ENCODE measurements at places on chromosomes 5 and 9.

DNA sequence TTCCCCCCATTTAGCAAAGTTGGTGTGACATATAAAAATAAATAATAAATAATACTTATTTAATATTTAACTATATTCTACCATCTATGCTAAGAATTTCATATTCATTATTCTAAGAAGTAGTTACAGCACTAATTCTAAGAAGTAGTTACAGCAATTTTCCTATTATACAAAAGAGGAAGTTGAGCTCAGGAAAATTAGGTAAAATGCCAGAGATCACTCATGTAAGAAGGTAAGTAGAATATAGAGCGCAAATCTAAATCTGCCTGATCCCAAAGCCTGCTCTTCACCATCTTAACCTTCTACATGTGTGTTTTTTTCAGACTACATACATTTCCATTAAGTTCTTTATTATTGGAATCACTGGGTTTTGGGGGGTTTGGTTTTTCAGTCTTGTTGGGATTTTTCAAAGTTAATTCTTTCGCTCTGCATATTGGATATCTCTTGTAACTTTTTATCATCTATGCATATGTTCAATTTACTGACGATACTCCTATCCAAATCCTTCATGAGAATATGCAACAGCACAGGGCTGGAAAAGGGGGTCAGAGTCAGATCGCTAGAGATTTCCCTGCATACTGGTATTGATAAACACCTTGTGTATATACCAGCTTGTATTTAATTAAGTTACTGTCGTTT is 852.1 kb downstream of the MAT2B start:
- DNase-seq: no peak

DNA sequence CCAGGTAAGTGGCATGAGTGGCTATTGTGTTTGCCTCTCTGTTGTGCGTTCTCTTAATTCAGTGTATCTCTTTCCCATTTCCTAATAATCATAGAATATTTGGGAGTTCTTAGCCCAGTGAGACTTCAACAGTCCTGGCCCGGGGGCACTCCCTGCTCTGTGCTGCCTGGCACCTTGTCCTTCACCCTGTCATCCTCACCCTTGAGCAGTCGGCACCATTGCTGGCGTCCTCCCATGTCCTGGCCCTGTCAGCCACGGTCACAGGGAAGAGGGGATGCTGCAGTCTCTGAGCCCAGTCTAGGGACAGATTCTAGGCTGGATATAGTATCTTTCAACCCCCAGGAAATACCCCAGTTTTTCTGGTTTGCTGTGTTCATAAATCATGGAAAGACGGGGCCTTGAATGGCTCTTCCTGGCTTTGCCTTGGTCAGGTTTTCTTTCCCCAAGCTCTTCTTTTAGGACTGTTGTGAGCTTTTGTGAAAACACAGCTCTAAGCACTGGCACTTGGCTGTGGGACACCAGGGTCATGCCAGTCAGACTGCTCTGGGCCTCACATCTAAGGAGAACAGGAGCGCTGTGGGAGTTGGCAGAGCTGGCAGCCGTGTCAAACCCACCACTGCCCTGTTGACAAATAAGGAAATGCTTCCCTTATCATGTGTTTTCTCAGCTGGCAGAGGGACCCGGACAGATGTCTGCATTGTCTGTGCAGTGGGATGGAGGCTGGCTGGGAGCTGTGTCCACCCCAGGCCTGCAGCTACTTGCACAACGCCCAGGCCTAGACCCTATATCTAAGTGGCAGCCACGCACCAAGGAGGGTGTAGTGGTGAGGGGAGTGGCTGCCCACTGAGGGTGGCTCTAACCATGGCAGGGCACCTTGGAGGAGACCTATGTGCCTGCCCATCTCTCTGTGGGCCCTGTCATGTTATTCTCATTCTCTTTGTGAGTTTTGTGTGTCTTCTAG is 378.6 kb downstream of the ICE1 start:
- no peak for DNase-seq

- DNase-seq: peak; percentile 65
These were observed 145.5 kb upstream of the PCA3 start for GRCh38 chr9:76618762-76619161.

GRCh38 chr9:99385814-99386279 is 163.8 kb downstream of the SEC61B start:
- peak; percentile 36 for DNase-seq

- DNase-seq: no peak
These were observed 5.8 kb upstream of the PSMB7 start for GRCh38 chr9:124420991-124421543.

DNA sequence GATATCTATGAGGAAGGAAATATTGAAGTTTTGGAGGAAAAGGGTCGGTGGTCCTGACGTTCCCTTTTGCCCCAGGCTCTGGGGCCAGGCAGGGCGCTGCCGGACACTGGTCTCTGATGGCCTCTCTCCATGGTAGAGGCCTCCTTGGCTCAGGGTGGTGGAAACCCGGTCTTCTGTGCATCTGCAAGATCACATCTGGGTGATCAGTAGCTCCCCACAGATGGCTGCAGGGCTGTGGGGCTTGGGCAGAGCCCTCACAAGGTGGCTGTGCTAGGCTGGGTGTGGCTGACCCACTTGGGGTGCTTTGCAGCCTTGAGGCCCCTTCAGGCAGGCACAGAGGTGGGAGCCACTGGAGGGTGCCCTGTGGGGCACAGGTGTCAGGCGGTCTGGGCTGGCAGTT is 53.9 kb upstream of the RNU6ATAC start:
- no peak for DNase-seq

DNA sequence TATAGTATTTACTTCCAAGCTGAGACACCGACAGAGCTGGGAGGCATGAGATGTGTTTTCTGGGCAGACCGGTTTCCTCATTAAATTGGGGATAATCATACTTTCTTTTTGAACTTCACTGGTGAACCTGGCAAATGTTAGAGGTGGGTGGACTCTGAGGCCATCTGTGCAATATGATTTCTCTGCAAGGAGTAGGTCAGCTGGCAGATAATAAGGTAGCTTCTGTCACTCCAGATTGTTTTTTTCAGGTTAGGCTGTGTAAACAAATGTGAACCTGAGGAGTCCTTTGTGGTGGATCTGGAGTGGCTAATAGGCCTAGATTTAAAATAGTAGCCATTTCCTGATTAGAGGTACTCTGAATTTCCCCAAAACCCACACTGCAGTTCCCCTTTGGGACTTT is 75.4 kb upstream of the S1PR3 start:
- DNase-seq: no peak

DNA sequence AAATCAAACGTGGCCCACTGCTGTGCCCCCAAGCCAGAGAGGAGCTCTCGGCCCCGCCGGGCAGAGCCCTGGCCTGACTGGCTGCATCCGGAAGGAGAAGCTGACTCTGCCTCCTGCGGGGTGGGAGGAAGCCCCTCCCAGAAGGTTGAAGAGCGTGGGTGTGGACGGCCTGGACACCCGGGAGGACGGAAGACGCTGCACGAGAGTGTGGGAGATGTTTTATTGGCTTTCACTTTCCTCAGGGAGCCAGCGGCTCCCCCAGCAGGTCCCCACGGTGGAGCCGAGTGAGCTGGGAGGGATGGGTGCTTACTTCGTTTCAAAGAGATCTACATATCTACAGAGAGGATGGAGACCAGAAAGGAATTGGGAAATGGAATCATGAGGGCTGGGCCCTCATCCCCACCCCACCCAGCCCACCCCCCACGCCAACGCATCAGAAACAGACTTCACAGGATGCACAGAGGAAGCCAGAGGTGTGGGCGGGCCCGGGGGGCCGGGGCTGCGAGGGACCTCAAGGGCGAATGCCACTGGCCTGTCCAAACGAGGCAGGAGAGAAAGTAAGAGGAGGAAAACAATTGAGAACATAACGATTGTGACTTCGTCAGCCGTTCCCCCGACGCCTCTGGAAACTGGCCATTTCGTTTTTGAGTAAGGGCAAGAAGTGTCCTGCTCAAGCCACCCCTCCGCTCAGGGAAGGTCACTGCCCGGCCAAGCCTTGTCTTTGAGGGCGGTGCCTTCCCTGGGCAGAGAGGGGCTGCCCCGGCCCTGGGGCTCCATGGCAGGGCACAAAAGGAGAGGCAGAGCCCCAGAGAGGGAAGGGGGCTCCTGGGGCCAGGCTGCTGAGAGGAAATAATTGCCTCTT is 32.1 kb downstream of the FAM163B start:
- DNase-seq: no peak

DNA sequence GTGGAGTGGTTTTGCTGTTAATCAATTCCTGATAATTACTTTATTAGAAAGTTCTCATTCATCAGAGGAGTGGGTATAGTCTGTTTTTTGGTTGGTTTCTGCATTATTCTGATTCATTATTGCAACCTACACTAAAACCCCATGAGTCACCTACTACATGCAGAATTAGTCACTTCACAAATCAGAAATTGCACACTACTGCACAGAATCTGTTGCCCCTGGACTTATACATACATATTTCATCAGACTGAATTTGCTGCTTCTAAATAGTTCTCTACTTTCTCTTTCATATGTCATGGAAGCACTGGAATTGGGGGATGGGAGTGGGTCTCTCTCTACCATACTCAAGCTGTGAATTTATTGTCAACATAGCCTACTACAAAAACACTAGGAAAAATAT is 585.1 kb downstream of the DNAH5 start:
- no peak for DNase-seq

- no peak for DNase-seq
These were observed 148.0 kb downstream of the MEF2C start for GRCh38 chr5:88734983-88735382.

DNA sequence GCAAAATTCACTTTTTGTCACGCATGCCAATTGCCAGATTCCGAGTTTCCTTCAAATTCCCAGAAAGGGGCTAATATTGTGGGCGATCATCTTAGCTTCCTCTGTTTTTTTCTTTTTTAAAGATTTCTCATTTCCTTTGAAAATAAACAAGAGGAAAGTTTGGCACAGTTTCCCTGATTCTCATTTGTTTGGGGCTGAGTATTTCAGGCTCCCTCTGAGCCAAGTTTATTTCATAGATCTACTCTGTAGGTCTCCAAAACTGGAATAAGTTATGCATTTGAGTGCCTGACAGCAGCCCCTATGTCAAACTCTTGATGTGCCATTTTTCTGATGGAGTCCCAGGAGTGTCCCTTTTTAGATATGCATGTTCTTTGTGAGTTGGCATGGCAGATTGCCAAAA is 1297.2 kb upstream of the WWC1 start:
- no peak for DNase-seq

GRCh38 chr9:132903574-132904492 is 25.1 kb downstream of the SPACA9 start:
- DNase-seq: no peak

DNA sequence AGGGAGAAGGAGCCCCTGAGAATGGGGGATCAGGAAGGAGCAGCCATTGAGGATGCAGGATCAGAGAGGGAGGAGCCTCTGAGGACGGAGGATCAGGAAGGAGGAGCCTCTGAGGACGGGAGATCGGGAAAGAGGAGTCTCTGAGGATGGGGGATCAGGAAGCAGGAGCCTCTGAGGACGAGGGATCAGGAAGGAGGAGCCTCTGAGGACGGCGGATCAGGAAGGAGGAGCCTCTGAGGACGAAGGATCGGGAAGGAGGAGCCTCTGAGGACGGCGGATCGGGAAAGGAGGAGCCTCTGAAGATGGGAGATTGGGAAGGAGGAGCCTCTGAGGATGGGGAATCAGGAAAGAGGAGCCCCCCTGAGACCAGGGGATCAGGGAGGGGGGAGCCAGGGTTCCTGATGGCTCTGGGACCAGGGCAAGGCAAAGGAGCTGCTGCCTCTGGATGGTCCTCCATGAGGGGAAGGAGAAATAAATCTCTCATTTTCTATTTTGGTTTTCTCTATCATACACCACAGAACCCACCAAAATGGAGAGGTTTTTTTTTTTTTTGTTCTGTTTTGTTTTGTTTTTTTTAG is 22.6 kb upstream of the SARDH start:
- DNase-seq: no peak

DNA sequence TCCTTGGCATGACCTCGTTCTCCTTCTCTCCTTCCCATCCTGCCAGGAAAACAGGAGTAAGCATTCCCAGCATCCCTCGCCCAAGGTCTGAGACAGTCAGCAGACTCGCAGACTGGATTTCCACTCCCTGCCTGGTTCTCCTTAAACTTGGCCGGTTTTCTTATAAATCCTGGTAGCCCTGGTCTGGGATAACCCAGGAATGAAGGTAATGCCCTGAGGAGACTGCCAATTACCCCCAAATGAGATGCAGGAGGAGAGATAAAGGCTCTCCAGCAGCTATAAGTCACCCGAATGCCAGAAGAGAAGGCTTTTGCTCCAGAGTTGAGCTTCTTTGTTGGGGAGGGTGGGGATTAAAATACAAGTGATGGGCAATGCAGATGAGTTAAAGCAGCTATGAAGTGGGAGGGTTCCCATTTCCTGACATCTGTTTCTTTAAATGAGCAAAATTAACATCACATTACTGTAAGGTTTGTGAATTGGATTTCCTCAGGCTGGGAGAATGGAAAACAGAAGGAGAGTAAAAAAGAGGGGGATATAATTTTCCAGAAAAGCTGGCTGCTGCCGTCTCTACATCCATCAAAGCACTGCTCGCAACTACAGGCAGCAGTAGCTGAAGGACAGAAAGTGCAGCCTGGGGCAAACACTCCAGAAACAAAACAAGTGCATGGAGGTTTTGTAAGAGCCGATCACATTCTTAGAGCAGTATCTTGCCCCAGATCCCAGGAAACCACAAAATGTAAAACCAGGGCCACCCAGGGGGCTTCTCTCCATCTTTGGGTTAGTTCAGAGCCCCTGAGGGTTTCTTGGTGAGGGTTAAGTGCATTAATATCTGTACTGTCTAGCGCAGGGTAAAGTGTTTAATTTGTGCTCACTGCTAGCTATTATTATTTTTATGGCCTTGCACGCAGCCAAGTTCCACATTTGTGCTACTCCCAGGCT is 177.6 kb upstream of the PANK3 start:
- peak; percentile 43 for DNase-seq

DNA sequence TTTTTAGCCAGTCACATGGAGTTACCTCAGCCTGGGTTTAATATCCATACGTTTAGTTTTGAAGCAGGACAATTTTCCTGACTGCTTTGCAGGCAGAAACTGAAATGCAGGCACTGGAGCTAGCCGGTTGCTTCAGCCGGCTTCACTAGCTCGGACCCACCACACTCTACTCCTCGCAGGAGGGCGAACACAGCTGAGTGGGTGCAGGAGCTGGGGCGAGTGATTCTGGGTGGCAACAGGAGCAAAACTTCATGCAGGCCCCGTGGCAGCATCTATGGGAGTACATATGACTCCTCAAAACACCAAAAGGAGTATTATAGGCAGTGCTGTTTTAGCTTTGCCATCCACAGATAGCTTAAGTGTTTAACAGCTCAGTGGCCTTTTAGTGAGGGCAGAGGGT is 1211.8 kb upstream of the NUDT12 start:
- DNase-seq: no peak

All from skin of body (tissue), 3 donors.